ENCODE measurements at places on chromosomes 6 and 20.

DNA sequence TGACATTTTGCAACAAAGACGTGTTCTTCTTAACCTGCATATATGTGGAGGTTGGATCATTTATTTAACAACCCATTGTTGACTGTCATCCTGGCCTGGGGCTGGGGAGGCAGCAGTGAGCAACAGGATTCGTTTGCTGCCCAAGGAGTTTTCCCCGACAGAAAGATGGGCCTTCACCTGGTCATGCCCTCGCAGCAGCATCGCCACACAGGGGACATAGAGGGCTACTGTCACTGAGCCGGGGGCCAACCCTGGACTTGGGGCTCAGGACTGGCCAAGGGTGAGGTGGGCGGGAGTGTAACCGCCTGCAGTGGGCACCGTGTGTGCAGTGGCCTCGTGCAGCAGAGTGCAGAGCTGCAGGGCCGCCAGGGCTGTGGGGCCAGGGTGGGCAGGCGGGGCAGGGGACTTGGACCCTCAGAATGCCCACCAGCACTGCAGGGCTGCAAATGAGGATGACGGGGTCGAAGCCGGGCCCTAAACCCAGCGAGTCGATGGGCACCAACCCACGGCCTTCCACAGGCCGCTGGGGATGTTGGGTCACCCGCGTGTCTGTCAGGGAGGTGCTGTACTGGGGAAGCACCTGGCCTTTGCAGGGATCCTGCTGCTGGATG, 11.8 kb downstream of the DUSP22 start:
- DNase-seq, result no peak

DNA sequence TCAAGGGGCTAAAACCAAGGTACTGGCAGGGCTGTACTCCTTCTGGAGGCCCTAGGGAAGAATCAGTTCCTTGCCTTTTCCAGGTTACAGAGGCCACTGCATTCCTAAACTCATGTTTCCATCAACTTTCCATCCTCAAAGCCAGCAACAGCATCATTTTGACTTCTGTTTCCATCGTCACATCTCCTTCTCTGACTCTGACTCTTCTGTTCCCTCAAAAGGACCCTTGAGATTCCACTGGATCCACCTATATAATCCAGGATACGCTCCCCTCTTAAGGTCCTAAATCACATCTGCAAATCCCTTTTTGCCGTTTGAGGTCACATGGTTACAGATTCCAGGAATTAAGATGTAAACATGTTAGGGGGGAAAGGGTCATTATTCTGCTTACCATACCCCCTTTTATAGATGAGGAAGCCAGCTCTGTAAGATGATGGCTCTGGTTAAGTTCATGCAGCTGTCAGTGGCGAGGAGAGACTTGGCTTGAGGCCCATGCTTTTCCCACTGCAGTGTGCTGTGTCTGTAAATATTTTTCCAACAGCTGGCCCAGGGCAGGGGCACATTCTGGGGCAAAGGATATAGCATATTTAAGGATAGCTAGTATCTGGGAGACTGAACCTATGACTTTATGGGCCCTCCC, 114.6 kb downstream of the TNFRSF21 start:
- no peak for DNase-seq

GRCh38 chr6:36820700-36821580, 18.3 kb downstream of the CPNE5 start:
- DNase-seq, result no peak

GRCh38 chr20:63402181-63402859, 41.2 kb upstream of the CHRNA4 start:
- DNase-seq, result no peak

DNA sequence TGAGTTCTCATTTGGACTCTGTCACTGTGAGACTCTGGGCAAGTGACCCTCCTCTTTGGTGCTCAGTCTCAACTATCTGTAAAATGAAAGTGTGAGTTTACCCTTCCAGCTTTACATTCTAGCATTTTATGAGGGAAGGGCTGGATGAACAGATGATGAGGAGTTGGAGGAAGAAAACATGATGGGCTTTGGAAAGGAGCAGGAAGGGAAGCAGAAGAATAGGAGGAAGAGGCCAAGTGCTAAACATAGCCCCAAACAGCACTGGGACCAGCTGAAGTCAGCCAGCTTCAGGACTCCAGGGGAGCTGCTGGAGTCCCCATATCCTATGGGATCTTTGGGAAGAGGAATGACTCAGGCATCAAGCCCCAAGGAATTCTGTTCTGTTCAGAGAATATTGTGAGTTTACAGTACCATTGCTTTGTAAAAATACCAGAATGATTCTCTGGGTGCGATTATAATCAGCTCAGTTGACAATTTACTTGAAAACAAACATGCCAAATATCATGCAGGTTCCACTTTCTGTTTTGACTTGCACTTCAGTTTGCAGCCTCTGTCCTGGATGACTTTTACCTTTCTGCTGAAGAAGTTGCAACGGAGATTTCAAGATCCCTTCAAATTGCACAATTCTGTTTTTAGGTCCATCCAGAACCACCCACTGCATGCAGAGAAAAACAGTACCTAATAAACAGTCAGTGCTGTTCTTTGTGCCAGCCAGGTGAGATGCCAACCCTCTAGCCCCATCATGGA, 3.2 kb downstream of the CD40 start:
- no peak for DNase-seq

GRCh38 chr20:57480444-57481160, 44.3 kb downstream of the CTCFL start:
- no peak for DNase-seq

DNA sequence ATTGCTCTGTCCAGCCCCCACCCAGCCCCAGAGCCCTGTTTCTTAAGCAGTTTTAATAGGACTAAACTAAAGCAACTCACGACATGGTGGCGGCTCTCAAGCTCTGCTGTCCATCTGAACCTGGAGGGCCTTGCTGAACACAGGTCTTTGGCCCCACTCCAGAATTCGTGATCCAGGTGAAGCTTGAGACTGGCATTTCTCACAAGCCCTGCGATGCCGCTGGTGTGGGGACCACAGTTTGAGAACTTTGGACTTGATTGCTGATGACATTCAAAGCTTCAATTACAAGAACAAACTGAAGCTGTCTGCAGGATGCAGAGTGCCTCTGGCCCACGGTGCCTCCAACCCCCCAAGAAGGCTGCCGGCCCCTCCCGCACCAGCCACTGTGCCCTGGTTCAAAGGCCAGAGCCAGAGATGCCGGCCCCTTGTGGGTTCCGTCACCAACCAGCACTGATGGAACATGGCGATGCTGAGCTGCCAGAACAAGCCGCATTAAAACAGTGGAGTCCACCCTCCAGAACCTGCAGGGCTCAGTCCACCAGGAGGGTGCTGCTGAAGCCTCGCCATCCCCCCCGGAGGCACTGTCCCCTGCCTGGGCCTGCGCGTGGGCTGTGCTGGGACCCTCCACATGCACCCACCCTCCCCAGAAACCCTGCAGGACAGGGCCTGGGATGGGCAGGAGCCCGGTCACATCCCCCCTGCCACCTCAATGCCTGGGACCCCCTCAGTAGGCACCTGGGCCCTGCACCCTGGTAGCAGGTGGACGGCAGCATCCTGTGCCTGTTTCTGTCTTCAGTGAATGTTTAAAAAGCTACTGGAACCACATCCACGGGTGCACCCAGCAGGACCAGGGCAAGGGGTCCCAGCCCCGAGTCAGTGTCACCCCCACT, 101.1 kb downstream of the PSMB1 start:
- DNase-seq, result no peak

DNA sequence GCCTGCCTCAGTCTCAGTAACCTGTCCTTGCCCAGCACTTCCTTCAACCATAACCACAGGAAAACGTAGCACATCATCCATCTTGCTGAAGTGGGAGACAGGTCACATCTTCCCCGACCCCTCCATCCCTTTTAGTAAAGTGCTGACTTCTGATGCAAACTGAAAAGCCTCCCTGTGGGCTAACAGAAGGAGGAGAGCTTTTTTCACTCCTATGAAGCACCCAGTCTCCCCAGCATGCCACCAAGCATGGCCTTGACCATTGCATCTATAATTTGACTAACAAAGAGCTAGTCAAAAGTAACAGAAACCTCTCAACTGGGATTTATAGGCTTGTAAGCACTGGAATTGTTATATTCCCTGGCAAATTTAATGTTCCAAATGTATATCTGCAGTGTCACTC, 288.9 kb upstream of the IRAK1BP1 start:
- DNase-seq, result no peak

GRCh38 chr20:21020659-21021471, 85.3 kb downstream of the LINC00237 start:
- no peak for DNase-seq

DNA sequence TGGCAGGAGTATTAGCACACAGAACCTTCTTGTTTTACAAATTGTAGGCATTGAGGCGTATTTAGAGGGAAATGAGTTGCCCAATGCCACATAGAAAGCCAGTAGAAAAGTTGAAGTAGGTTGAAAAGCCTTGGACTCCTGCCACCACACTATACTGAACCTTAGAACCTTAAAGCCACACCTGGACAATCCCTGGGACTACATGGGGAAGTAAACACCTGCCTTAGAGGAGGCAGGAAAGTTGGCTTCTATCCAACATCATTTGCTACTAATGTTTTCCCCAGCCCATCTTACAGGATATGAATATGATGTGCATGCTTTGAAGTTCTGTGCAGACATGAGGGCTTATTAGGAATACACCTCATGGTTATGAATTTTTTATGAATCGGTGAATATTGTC, 5.3 kb upstream of the EPPIN start:
- no peak for DNase-seq

DNA sequence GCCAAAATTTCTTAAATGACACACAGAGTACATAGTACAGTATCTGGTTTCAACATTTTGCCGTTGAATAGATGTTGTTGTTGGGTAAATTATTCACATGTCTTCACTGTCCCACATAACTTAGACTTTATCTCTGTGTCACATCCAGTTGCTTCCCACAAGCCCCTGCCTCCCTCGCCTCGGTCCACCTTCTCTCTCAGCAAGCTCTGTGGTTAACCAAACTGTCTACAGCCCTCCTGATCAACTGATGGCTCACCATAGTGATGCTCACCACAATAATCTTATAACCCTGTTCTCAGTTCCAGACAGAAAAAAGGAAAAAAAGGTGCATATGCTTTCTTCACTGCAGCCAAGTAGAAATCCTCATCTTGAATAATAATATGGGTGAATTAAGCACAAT, 23.0 kb downstream of the IL17F start:
- DNase-seq, result no peak

- DNase-seq, result no peak
Measured at GRCh38 chr20:38034961-38035360, 1.4 kb downstream of the RPRD1B start.

- DNase-seq, result no peak
Measured at GRCh38 chr6:100343316-100344077, 121.2 kb downstream of the SIM1 start.

- DNase-seq, result no peak
Measured at GRCh38 chr20:22556565-22557056, 27.8 kb downstream of the FOXA2 start.

DNA sequence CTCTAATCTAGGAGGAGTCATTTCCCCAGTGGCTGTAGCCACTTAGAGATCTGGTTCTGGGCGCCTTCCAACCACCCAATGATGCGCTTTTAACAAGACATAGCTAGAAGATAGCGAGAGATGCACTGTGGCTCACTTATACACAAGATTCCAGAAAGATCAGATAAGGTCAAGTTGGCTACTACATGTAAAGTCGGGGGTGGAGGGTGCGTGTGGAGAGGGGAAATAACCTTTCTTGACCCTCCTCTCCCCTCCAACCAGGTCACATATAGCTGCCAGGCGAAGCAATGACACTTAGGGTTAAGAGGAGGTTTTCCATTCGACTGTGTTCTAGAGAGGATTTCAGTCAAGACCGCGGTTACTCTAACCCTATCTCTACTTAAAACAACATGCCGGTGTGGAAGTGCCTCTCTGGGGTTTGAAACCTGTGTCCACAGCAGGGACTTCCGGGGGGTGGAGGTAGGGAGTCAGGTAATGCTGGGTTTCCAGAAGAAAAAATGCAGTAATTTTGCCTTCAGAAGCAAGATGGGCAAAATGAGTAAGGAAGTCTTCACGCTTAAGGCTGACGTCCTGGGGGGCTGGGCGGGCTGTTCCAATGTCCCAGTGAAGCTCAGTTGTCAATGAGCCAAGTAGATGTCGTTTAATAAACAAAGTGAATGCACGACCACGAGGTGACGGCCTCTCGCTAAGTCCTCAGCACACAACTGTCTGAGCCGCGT, 1.8 kb upstream of the SIM1 start:
- no peak for DNase-seq

GRCh38 chr20:64162239-64162910, 1.9 kb upstream of the MYT1 start:
- no peak for DNase-seq

All from T-helper 22 cell (primary cell).